Muscle of back (tissue), 13 donors: ENCODE measurements at places on chromosomes 11 and 22.

GRCh38 chr22:45227645-45228400, 12.9 kb downstream of the KIAA0930 start:
- DNase-seq: no peak

GRCh38 chr11:104610635-104611034, 287.6 kb downstream of the CASP12 start:
- DNase-seq: no peak

DNA sequence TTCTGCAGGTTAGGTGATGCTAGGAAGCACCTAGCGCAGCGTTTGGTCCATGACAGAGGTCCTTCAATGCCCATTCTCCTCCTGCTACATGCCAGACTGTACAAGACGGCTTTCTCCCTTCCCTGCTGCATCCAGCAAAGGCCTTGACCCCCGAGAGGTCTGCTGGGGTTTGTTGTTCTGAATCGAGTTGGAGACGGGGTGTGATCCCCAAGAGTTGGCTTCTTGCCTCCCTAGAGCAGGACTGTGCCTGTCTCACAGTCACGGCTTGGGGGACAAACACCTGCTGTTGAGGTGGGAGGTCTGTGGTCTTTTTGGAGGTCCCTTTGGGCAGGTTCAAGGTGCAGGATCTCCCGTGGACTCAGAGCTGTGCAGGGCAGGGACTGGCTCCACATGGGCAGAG, 352.3 kb upstream of the B3GAT1 start:
- DNase-seq: no peak

GRCh38 chr22:43356881-43357280, 13.7 kb upstream of the SCUBE1 start:
- no peak for DNase-seq

DNA sequence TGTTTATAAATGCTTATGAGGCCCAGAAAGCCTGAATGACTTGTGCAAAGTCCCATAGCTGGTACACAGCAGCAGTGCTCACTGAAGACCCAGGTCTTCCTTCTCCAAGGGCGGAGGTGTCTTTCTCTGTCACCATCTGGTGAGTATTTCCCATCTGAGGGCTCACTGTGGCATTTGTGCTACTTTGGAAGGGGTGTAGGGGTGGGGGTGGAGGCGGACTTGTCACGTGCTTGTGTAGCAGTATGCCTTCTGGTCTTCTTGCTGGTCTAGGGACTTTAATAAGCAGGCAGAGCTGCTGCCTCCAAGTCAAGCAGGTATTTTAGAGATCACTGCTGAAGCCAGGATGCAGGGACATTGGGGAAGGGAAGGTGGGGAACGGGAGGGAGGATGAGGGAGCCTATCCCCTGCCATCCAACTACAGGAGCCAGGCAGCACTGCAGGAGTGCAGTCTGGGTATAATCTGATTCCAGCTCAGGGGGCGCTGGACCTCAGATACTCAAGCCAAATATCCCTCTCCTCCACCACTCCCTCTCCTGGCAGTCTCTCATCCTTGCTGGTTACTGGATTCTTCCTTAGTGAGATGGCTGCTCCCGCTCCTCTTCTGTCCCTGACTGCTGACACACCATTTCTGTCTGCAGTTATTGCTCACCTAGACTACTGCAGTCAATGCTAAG, 3.4 kb downstream of the ABCC8 start:
- no peak for DNase-seq

DNA sequence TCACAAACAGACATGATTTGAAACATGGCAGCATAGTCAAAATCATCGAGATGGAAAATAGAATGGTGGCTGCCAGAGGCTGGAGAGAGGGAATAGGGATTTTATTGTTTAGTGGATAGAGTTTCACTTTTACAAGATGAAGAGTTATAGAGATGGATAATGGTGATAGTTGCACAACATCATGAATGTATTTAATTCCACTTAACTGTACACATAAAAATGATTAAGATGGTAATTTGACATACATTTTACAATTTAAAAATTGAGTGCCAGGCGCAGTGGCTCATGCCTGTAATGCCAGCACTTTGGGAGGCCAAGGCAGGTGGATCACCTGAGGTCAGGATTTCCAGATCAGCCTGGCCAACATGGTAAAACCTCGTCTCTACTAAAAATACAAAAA, 21.2 kb downstream of the TTC28 start:
- DNase-seq: no peak

DNA sequence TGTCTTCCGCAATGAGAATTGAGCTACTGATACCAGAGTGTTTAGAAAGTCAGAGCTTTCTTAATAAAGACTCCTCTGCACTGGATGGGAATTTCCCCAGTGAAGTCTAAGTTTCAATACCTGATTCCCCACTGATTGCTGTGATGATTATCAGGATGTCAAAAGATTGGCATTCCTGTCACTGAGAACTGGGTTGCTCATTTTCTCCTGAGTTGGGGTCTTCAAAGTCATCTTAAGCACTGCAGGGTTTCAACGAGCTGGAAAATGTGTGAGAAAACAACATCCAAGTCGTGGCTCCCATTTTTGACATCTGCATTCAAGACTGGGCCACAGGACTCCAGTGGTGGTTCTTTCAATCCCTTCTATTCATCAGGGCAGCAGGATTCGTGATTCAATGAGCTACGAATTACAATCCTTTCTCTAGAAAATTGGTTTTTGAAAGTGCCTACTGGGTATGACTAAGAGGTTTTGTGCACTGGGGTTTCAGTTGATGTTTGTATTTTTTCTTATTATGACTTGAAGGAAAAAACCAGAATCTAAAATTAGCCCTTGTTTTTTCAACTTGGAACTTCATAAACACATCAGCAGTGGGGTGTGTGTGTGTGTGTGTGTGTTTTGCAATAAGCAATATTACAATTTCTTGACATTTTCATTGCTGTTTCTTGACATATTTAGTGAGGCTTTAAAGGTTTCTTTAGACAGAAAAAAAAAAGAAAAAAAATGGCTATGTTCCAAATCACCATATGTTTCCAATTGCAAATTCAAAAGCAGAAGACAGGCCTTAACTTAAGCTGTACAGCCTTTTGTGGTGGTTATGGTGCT, 233.0 kb downstream of the FAM76B start:
- peak; percentile 66 for DNase-seq

DNA sequence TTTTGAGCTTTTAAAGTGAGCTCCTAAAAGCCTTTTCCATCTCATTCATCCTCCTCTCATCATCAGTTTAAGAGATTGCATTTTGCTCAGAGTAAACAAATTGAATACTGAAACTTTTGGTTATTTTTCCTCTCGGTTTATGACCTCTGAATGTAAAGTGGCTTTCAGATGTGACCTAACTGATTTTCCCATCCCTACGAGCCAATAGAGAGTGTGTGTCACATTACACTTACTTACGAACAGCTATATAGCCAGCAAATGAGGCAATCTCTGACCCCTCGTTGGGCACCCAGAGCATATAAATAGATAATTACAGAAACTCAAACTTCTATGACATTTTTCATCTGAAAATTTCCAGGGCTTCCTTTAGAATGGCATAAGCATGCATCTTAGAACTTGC, 317.7 kb downstream of the OPCML start:
- no peak for DNase-seq

DNA sequence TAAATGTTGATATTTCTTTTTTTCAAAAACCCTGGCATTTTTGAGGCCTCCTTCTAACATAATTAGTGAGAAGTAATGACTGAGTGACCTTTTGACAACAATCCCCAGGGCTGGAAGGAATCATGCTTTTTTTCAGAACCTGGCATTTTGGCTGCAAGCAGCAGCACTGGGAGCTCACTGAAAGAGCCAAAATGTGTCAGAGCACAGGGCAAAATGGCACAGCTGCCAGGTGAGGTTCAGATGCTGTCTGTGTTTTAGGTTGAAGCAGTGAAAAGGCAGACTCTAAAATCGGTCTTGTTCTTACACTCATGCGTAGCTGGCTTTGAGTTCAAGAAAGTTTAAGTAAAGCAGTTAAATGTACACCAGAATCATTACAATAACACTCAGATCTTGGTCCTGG, 1063.8 kb downstream of the DLG2 start:
- no peak for DNase-seq

DNA sequence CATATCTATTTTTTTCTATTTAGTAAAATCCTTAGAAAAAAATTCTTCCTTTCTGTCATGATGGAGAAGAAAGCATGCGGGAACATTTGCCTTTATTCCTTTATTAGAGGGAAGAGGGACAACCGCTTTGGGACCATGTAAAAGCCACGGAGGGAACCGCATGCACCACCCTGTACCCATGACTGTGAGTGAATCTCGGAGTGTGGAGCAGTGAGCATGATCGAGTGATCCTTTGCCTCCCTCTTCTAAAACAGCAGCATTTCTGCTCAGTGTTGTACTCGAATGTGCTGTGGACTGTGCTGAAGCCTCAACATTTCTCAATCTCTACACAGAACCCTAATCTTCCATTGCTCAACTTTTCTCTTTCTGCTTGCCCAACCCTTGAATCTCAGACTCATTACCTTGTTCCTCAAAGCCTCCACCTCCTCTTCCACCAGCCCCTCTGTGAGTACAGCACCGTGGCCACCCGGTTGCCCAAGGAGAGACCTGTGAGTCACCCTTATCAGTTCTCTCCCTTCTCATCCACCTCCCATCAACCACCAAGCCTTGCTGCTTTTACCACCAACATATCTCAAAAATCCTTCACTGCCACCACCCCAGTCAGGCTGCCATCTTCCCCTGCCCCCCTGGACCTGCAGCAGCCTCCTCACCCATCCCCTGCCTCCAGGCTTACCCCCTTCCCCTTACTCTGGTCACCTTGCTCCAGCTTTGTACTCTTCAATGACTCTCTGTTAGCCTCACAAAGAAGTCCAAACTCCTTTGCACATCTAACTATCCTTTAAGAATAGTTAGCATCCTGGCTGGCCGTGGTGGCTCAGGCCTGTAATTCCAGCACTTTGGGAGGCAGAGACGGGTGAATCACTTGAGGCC, 103.1 kb downstream of the NAT10 start:
- no peak for DNase-seq

DNA sequence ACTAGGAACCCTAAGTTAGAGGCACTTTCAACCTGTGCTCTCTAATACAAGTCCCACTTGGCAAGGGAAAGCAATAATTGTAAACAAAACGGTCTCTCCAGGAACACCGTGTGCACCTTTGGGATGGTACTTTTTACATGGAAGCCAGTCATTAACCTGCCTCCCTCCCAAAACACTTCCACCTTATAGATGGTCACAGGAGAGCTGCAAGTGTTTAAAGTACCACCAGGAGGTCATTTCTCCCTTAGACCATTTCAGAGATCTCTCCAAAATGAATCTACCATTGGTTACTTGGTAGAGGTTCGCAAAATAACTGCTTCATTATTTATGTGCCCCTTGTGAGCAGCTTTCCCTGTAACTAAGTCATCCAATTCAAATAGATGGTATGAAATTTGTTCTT, 375.3 kb downstream of the DYNC2H1 start:
- DNase-seq: no peak

DNA sequence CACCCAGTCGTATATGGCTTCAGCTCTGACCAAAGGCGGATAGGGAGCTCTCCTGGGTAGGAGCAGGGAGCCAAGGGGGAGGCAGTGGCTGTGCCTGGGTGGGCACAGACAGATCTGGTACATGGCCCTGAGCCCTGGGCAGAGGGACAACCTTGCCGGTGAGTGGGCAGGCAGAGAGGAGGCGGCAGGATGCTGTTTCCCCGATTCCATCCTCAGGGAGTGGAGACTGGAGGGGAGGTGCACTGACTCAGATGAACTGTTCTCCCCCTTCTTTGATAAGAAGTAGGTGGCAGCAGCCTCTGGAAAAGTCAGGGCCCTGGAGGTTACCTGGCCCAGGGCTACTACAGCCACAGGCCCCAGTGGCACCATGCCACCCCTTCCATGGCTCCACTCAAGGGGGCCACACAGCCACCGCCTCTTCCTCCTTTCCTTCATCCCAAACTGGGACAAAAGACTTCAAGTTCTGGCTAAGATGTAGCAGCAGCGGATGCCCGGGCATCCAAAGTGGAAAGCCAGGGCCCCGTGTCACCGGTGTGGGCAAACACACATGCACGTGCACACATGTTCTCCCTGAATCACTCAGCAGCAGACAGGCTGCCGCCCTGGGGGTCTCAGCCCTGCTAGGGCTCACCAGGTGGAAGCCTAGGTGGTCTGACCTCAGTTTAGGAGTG, 13.4 kb downstream of the CXCR5 start:
- DNase-seq: no peak

DNA sequence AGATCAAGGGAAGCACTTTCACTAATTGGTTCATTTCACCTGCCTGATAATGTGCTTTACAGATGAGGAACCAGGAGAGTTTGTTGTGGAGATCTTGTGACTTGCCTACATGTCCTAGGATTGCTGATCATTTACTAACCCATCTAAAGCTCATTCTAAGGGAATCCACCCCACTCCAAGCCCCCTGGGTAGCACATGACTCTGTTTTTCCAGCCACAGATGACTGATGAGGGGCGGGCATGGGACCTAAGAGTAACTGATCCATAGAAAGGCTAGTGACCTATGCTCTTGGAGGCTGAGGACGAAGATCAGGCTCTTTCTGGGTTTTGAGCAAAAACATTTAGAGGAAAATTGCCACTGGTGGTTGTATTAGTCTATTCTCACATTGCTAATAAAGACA, 378.1 kb downstream of the CADM1 start:
- no peak for DNase-seq

DNA sequence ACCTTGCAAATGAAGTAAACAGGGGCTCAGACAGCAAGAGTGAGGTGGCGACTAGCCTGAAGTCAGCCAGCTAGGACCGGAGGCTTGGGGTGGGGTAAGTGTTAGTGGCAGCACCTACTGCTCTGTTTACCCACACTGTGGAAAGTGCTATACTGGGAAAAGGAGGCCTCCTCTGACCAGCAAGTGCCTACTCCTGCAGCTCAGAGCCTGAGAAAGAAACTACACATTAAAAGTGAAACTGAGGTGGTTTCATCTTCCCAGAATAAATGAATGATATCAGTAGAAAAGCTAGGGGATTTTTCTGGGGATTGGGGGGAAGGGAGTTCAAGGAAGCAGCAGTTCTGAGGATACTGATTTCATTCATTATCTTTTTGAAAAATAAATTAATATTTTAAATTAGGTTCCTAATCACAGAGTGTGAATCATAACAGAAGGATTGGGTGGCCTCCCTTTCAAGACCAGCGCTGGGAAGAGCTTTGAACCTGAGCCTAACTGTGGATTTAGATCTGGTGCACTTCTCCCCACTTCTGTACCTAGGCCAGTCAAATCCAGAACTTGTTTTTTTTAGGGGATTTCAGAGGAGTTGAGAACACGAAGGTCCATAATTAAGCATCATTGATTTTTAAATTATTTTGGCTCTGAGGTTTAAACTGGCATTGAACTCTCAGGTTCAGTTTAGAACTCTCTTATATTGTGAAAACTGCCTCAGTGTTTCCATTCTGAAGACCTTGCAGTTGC, 48.1 kb upstream of the GRAMD1B start:
- no peak for DNase-seq

GRCh38 chr11:104830080-104830479, 68.2 kb downstream of the CASP12 start:
- DNase-seq: peak; percentile 32
